ENCODE measurements at places on chromosomes 7 and 10.

DNA sequence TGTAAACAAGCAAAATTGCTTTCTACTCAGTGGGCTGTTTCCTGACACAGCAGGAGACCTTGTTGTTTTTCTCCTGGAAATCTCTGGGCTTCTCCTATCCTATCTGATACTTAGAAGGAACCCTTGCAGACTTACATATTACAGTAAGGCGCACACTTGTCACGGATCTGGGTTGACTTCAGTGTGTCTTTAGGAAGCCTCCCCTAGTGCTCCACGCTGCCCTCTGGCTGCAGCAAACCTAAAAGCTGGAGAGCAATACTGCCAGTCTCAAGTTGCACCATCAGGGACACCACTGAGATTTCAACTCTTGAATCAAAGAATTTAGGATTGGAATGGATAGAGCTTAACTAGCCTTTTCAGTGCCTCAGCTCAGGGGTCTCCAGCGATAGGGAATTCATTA lies 495.3 kb downstream of the LRMDA start:
- no peak for DNase-seq

- no peak for DNase-seq
Observed at GRCh38 chr7:38232502-38233366, 40.7 kb downstream of the TARP start.

GRCh38 chr10:90451283-90451682 lies 406.6 kb downstream of the HTR7 start:
- DNase-seq, result no peak

- DNase-seq, result no peak
Observed at GRCh38 chr10:110789604-110790433, 81.9 kb upstream of the PDCD4 start.

DNA sequence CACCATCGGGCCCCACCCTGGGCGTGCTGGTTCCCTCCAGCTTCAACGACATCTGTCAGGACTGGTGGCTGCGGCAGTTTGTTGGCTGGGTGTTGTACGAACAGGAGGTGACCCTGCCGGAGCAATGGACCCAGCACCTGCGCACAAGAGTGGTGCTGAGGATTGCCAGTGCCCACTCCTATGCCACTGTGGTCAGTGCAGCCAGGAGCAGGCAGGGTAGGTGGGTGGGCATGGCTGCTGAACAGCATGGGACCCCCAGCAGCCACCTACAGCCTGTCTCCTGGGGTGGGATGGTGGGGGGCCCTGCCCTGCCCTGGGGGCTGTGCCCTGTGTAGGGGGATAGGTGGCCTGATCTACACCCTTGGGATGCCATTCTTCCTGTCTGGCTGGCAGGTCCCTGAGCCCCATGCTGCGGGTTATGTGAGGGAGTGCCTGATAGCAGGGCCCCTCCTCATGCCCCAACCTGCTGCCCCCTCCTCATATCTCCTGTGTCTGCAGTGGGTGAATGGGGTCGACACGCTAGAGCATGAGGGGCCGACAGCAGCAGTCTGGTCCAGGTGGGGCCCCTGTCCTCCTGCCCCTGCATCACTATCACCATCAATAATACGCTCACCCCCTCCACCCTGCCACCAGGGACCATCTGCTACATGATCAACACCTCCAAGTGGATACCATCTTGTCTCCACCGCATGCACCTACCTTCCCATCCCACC lies 56.9 kb downstream of the ZNF727 start:
- no peak for DNase-seq

GRCh38 chr10:117615649-117616048 lies 73.1 kb downstream of the EMX2 start:
- no peak for DNase-seq

DNA sequence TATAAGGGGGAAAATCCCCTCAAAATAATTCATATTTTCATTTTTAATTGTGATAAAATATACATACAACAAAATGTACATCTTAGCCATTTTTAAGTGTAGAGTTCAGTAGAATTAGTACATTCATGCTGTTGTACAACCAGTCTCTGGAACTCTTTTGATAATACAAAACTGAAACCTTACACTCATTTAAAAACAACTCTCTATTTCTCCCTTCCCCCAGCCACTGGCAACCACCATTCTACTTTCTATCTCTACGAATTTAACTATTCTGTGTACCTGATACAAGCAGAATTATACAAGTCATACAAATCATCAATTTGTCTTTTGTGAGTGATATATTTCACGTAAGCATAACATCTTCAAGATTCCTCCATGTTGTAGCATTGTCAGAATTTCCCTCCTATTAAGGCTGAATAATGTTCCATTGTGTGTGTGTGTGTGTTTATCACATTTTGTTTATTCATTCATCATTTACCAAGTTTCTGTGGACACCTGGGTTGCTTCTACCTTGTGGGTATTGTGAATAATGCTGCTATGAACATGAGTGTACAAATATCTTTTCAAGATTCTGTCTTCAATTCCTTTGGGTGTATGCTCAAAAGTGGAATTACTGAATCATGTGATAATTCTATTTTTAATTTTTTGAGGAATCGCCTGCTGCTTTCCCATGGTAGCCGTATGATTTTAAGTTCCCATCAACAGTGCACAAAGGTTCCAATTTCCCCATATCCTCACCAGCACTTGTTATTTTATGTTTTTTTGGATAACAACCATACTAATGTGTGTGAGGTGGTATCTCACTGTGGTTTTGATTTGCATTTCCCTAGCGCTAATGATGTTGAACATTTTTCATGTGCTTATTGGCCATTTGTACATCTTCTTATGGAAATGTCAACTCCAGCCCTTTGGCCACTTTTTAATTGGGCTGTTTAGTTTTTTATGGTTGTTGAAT lies 4.7 kb upstream of the EBLN1 start:
- DNase-seq, result no peak

- no peak for DNase-seq
Observed at GRCh38 chr10:93458821-93459257, 23.3 kb downstream of the MYOF start.

DNA sequence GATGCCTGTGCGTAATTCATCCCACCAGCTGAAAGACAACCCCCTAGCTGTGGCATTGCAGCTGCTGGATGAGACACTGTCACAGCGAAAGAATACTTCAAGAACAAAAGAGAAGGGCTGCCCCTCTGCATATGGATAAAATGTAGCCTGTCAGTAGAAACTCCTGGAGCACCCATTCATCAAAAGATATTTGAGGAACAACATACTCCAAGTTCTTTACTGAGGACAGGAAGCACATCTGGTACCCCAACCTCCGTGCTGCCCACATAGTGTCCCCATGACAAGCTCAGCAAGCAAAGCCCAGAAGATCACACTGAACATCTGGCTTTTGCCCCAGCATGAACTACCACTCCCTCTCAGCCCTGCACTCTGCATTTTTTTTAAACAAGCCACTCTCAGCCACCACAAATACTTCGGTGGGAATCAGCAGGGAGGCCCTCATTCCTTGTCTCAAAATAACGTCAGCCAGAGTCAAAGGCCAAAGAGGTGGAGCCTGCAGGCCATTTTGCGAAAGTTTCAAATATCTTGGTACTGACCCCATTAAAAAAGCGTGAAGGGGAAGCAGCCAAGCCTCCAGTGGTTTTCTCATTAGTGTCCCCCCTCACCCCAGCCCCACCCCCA lies 1.7 kb downstream of the CREB3L2 start:
- no peak for DNase-seq

GRCh38 chr7:91293136-91293535 lies 28.9 kb downstream of the FZD1 start:
- no peak for DNase-seq

- DNase-seq, result no peak
Observed at GRCh38 chr10:103238506-103239252, 7.0 kb upstream of the RPEL1 start.

GRCh38 chr7:112422842-112423496 lies 27.3 kb upstream of the IFRD1 start:
- peak; percentile 13 for DNase-seq

- no peak for DNase-seq
Observed at GRCh38 chr10:110474826-110475225, 22.9 kb upstream of the DUSP5 start.

DNA sequence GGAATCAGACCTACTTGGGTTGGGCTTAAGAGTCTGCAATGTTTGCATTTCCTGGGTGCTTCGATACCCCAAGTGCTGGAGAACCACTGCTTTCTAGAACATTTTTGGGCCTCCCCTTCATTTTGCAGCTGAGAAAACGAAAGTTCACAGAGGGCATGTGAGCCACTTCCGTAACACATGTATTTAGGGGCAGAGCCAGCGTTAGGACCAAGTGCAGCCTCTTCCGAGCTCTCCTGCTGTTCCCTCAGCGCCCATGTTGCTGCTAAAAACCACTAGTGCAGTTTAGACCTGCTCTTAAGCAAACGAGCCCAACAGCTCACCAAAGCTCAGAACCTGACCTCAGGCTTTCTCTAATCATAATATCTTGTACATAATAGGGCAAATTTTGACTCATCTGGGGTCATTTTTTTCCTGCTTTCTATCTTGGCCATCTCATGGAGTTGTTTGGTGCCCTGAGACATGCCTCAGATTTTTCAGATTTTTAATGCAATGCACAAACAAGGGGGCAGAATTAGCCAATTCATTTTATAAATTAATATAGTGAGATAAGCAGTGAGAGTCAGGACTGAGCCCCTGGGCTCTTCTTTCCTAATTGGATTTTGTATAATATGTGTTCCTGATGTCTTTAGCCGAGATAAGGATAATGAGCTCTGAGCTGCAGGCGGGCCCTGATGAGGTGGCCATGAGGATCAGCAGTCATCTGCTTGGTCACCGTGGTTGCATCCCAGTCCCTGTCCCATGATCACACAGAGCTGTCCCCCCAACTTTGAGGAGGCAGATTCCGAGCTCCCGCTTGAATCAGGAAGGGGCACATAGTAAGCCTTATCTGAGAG lies 12.9 kb downstream of the BAG3 start:
- no peak for DNase-seq

DNA sequence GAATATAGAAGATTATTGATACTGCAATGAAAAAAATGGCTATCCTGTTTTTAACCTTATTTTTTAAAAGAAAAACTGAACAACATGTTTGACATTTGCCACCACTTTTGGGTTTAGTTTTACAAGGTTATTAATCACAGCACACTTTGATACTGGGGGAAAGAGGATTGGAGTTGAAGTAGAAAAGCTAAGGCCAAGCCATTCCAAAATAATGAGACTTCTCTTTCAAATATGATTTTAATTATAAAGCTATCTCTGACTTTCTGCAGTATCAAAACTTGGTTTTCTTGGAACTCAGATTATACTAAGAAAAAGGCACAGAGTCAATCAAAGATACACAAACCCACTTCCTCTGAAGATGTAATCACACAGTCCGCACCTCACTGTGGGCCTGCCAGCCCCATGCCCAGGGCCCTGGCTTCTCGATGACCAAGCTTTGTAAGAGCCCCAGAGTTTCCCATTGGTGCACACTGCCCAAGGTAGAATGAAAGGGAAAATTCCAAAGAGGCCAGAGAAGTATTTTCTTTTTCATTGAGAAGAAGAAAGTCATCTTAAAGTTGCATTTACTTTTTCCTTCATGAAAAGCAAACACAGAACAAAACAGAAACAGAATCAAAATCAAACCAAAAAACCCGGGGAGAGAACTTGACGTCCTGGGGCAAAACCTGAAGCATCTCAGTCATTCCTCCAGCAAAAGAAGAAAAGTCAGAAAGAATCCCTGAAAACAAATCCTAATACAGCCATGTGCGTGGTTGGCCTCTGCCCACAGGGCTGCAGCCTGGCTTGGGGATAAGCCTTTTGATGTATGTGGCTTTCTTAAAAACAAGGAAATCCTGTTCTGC lies 187.7 kb upstream of the KLF6 start:
- DNase-seq, result no peak

- no peak for DNase-seq
Observed at GRCh38 chr10:100773646-100774045, 28.3 kb downstream of the PAX2 start.

- DNase-seq, result no peak
Observed at GRCh38 chr10:35262436-35262835, 73.9 kb upstream of the CCNY start.

DNA sequence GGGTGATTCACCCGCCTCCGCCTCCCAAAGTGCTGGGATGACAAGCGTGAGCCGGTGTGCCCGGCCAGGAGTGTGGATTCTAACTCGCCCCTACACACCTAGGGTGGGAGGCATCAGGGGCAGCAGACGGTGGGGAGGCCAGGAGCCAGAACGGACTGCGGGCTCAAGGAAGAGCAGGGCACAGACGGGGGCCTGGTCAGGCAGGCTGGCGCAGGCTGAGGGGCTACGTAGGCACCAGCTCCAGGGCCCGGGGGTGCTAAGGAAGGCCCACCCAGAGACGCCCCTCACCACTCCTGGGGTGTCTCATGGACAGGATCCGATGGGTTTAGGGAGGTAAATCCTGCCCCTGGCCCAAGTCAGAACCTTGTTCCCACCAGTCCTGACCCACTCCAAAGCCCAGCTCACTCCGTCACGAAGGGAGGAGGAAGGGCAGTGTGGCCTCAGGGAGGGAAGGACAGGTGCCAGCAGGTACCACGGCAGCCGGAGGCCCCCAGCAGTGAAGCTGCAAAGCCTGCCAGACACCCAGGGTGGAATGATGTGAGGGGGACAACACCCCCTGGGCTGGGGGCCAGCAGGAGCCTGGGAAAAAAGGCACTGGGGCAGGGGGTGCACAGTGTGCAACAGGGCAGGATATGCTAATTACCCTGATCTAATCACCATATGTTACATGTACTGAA lies 251.4 kb downstream of the MAD1L1 start:
- DNase-seq, result no peak

- no peak for DNase-seq
Observed at GRCh38 chr10:110852255-110852896, 19.4 kb upstream of the PDCD4 start.

DNA sequence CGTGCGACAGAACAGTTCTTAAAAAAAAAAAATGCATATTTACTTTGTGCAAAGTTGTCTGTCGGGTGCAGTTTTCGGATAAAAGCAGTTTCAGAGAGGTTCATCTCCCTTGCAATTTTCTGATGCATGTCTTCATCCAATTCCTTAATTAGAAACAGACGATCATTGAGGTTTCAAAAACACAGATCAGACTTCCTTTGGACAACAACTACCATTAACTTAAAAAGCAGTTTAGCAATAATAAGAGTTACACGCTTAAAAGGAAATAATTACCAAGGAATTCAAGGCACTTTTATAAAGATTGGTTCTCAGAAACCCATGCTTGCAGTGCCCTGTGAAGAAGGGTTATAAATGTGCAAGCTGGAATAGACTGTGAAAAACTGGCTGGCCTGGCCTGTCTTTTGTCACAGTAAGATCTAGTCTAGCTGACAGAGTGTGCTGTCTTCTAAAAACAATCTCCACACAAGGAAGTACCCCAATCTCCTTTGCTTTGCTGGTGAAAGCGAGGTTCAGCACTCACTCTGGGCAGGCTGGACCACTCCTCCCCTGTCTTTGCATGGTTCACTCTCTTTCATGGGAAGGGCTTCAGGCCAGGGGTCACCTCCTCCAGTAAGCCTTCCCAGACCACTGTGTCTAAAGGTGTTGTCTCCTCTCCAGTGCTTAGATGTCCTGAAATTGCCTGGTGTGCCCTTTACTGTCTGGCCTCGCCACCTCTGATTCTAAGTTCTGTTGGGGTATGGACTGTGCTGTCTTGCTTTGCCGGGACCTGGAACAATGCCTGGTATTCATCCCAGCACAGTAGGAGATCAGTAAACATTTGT lies 34.8 kb upstream of the HNRNPH3 start:
- no peak for DNase-seq

DNA sequence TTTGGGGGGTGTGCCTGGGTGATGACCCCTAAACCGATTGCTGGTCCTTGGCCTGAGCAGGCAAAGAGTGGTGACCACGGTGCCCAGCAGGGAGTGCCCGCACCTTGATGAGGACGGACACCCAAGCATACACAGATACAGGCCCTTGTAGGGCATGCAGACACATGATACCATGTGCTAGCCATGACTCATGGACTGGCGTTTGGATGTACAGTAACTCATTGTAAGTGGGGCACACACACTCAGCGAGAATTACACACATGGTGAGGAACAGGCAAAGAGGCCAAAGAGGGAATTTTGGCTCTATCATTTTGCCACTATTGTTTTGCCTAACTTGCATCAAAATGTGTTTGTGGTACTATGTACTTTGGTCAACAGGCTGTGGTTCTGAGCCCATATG lies 24.1 kb downstream of the KAZALD1 start:
- no peak for DNase-seq
